ENCODE measurements at places on chromosomes 4 and X.

DNA sequence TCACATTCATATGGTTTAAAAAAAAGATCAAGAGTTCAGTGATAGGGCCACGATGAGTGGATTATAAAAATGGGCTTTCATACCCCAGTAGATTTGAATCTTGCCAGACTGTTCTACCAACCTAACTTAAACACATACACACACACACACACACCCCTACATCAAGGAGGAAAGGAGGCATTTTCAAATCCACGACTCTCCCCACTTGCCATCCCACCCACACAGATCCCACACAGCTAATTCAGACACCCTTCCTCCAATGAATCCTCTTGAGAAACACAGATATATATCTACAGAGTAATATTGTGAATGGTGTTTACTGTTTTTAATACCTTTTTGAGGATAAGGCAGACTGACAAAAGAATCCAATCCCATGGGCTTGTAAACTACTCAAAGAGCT, 16.8 kb downstream of the SUPT20HL1 start:
- no peak for DNase-seq

- no peak for DNase-seq
These were observed 2236.0 kb upstream of the AGA start for GRCh38 chr4:179678093-179678814.

- DNase-seq, result no peak
These were observed 94.7 kb upstream of the NEIL3 start for GRCh38 chr4:177214935-177215334.

DNA sequence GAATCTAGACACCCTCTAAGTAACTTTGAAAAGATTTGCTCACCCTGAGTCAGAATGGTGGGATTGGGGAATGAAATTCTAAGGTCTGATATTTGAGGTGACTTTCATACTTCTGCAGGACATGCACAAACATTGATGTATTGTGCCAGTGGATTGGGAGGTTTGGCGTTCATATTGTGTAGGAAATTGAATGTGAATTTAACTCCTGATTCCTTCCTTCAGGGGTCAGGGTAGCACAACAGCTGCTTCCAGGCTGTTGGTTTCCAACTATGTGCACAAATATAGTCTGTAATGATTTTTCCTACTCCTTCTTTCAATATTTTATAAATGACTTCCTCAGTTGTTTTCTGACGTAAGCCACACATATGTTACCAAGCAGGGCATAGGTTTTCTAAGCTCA, 3.1 kb downstream of the IL1RAPL1 start:
- DNase-seq, result no peak

DNA sequence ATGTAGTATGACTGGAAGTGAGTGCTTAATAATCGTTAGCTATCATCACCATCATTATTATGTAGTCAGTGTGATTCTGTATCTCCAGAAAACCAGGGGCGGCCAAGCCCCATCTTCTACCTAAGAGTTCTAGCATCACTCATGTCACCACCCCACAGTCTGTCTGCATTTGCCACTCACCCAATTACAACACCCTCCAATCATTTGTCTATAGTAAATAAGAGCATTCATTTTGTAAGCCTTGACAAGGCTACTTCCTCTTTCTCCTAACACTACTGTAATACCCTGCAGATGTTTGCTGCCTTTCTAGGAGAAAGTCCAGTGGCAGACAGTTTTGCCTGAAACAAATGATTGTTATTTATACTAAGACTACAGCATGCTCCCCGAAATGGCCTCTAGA, 15.8 kb upstream of the IL21 start:
- no peak for DNase-seq

DNA sequence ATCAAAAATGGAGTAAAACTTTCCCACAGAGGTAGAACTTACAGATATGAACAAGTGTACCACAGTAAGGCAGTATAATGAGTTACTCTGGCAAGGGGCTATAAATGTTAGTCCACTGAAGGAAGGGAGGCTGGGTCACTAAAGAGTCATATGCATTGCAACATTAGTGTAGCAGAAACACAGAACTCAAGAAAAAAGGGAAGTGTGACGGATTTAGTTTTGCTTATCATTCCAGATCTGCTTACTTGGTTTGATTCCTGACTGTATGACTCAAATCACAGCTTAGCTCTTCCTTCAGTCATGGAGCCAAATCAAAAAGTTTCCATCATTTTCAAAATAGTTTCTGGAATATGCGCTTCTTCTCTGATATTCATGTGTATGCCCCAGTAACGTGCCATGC, 148.7 kb downstream of the FSTL5 start:
- no peak for DNase-seq

- DNase-seq, result no peak
These were observed 15.8 kb downstream of the RPL39 start for GRCh38 chrX:119775517-119776238.

- DNase-seq, result no peak
These were observed 11.9 kb downstream of the EDNRA start for GRCh38 chr4:147492761-147493160.

- DNase-seq, result no peak
These were observed 765.5 kb upstream of the HTR2C start for GRCh38 chrX:113818346-113818745.

- DNase-seq, result no peak
These were observed 54.0 kb downstream of the METTL14 start for GRCh38 chr4:118739022-118739713.

DNA sequence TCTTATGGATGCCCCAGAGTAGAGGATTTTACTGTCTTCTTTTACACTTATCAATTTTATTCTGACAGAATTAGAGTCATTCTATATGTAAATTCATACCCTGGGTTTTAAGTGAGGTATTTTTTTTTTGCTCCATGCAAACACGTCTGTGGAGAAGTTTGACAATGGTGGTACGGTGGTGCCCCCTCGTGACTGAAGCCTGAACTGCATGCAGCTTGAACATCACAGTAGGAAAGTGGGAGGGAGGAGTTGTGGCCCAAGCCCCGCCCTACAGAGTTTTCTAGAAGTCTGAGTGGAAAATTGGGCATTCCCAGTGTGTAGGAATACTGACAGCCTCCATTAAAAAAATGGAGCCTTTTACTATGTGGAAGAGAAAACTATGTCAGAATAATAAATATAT, 73.3 kb upstream of the RAB40AL start:
- DNase-seq, result peak; percentile 59

DNA sequence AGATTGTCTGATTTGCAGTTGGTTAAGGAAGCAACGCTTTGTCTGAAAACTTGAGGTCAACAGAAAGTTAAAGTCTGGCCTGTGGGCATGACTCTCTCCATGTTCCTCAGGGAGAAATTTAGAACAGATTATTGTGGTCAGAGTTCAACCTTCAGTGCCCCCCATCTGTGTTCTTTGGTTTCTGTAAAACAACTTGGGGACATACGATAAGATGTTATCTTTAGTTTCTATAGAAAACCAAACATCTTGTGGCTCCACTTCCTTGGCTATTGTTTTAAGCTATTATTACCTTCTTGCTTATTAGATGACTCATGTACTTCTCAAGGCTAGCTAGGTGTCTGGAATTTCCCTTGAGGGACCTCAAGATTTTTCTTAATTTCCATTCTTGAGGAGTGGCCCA, 507.7 kb downstream of the PDHA2 start:
- DNase-seq, result no peak

GRCh38 chr4:30868111-30868895, 148.1 kb downstream of the PCDH7 start:
- no peak for DNase-seq

DNA sequence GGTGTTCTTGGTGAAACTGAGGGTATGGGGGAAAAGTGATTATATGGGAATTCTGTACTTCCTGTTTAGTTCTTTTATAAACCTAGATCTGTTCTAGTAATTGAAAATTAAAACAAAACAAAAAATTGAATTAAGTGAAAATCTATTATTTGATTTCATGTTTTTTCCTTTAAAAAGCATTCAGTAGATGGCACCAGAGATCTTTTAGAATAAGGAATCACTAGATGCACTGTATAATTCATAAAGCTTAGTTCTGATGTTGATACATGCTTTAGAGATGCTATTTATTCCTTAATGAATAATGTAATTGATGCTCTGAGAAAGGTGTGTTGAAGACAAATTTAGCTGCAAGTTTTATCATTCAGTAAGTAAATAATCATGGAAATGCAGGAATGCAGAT, 87.3 kb downstream of the LCORL start:
- no peak for DNase-seq

DNA sequence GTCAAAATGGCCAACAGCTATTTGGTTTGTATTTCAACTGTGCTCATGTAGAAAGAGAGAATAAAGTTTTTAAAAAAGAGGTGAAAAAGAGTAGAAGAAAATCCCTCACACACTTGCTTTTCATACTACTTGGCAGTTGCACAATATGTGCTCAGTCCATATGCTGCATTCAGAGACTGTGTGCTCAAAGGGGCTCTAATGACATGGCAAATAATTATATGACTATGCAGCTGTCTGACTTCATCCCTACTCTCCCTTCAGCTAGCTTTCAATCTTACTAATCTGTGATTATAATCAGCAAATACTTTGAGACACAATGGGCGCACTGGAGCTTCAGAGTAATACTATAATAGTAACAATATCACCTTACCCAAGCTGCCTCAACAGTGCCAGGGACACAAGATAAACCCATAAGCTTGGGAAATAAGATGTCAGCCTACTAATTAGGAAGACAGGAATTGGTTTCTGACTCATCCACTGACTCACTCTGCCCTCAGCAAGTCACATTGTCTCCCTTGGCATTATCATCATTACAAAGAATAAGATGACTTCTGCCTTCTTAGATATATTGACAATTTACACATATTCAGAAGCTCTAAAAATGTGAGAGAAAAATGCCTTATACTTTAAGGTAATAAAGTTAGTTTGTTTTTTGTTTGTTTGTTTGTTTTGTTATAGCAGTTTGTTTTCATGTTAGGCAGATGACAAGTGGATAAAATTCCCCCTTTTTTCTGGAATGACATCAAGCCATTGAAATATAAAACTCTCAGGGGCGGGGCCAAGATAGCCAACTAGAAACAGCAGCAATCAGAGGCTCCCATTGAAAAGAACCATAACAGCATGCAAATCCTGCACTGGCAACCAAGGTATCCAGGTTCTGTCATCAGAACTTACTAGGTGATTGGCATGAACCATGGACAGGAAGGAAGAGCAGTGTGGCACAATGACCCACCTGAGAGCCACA, 311.6 kb downstream of the FAM133A start:
- DNase-seq, result no peak

- DNase-seq, result no peak
These were observed 930 bp upstream of the SLITRK4 start for GRCh38 chrX:143636831-143637230.

GRCh38 chr4:36323816-36324419, 42.5 kb downstream of the DTHD1 start:
- DNase-seq, result no peak

DNA sequence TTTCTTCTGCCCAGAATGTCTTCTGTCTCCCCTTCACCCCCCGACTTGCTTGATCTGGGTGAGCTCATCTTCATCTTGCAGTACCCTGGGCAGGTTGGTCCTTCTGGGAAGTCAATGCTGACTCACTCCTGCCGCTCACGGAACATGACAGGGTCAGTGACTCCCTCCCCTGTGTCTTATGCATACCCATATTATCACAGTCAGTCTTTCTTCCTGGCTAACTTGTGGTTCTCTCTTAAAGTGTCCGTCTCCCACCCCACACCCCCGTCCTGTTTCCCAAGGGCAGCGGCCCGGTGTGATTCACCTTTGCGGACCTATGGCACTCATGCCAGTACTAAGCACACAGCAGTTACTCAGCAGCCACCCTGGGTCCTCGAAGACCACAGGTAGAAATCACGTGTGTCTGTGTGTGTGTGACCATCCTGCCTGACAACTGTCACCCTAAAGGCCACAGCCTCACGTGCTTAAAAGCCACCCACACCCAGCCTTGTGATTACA, 17.7 kb downstream of the IQSEC2 start:
- no peak for DNase-seq

DNA sequence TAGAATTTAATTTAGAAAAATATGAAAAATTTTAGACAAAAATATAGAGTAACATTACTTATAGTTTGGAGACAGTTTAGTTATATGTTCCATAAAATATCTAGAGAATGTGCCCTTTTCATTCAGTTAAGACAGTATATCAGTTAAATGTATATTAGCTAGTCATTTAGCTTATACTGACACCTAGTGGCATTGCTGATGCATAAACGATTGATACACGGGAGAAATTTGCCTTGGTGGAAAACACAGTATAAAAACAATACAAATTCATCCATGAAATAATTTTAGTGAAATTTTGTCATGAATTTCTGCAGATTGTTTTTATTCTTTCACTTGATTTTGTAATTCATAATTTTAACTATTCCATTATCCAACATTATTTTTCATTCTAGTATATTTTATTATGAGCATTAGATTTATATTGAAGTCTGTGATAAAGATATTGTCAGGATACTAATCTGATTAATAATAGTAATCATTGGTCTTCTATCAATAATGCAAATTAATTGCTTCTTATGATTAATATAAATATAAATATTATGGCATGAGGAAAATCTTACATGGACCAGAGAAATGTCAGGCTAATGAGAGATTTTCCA, 219.0 kb downstream of the TLL1 start:
- no peak for DNase-seq

DNA sequence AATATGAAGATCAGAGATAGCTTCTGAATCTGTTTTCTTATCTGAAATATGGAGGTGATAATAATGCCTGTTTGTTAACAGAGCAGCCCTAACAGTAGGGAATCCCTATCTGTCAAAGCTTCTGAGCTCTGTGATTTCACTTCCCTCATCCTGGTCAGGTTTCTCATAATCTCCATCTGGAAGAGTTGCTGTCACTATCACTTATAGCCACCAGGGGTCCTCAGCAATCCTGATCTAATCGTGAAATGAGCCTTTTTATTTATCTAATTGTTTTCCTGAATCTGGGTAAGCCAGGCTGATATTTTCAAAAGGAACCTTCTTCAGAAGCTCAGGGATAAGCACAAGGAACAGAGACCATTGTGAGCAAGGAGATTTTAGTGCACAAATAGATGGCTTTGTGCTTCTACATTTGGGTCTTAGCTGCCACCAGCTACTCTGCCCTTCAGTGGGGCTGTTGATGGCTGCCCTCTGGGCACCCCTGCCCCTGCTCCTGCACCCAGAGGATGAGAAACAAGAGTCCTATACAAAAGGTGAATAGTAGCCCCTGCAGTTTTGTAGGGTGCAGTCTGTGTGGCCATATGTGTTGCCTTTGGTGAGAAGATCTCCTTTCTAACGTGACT, 196.4 kb upstream of the RADX start:
- no peak for DNase-seq

DNA sequence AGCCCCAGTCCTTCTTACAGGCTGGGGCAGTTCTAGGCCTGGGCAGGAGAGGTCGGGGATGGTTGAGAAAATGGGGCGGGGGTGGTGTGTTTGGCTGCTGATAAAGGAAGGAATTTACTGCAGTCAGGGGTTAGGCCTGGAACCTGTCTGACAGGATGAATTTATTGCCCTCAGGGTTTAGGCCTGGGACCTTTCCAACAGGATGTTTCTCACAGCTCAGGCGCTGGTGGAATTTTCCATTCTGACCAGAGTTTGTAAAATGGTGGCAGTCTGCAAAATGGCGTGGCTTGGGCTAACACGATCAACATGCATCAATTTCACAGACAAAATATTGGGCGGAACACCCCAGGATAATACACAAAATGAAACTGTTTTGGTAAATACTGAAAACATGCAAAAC, 83.5 kb upstream of the SPIN4 start:
- DNase-seq, result no peak

Data from stimulated activated CD4-positive, alpha-beta T cell treated with anti-CD3 and anti-CD28 coated beads, TNF-alpha, amount 100 ng/mL, for 4 hours (primary cell).